ENCODE measurements at places on chromosomes 2 and 18.

DNA sequence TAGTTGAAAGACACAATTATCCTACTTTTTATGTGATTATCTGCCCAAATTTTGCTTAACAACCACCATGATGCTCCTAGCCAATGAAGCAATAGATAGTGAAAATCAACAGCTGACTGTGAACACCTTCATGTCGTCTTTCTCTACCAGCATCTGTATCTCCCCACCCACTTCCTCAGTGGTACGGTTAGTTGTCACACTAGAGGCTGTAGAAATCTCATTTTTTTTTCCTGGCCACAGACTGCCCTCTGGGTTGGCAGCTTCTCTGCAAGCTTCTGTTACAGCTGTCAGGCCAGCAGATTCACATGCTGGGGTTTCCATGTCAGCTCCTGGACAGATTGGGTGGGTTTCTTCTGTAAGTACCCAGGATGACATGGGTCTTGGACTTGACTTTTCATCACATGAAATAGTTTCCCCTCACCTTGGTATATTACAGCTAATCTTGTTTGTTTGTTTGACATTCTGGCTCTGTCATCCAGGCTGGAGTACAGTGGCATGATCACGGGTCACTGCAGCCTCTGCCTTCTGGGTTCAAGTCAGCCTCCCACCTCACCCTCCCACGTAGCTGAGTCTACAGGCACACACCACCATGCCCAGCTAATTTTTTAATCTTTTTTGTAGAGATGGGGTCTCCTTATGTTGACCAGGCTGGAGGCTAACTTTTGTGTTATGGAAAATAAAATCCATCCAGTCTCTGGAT lies 24.3 kb downstream of the STAT4 start:
- DNase-seq = no peak

DNA sequence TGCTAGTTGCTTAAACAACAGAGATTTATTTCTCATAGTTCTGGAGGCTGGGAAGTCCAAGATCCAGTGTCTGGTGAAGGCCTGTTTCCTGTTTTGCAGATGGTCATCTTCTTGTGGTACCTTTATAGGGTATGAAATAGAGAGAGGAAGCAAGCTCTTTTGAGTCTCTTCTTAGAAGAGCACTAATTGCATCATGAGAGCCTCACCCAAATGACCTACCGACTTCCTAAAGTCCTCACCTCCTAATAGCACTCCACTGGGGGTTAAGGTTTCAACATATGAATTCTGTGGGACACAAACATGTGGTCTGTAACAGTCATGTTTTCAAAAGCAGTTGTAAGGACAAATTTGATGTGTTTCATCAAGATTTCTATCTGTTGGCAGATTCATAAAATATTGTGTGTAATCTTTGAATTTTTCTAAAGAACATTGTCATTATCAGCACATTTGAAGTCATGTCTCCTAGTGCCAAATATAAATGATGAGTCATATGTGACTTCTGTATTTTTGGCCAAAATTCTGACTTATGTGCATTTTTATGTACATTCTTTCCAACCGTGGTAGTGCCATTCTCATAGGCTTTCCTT lies 45.3 kb downstream of the CD28 start:
- DNase-seq = no peak

- peak; percentile 74 for DNase-seq
These were observed 20.3 kb upstream of the CYP1B1 start for GRCh38 chr2:38095996-38096861.

- no peak for DNase-seq
These were observed 24.0 kb upstream of the LOXHD1 start for GRCh38 chr18:46680784-46681695.

DNA sequence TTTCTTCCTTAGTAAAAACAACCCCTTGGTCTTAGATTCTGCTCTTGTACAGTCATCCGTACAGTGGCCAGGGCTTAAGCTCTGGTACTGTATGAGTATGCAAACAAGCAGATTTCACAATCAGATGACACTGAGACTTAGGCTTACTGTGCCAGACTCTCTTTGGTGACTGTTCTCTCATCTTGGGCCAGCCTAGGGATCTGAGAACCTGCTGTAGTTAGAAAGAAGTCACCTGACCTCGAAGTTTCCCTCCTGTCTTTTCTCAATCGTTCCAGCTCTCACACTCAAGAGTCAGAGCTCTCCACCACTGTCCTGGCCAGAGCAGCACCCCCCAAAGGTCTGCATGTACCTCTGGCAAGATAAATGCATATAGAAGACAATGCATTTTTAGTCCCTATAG lies 63.2 kb downstream of the ZEB2 start:
- no peak for DNase-seq

DNA sequence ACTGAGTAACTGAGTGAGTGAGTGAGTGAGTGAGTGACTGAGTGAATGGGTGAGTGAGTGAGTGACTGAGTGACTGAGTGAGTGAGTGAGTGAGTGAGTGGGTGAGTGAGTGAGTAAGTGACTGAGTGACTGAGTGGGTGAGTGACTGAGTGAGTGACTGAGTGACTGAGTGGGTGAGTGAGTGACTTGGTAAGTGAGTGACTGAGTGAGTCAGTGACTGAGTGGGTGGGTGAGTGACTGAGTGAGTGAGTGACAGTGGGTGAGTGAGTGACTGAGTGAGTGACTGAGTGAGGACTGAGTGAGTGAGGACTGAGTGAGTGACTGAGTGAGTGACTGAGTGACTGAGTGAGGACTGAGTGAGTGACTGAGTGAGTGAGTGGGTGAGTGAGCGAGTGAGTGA lies 13.9 kb downstream of the MAL start:
- DNase-seq = no peak

DNA sequence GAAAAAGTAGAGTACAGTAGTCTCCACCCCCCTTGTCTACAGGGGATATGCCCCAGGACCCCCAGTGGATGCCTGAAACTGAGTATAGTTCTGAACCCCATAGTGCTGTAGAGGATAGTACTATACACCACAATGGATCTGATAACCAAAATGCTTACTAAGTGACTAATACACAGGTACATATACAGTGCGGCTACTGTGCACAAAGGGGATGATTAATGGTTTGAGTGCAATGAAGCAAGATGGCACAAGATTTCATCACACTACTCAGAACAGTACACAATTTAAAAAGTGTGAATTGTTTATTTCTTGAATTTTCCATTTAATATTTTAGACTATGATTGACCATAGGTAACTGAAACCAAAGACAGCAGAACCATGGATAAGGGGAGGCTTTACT lies 446.9 kb upstream of the NRP2 start:
- DNase-seq = no peak

DNA sequence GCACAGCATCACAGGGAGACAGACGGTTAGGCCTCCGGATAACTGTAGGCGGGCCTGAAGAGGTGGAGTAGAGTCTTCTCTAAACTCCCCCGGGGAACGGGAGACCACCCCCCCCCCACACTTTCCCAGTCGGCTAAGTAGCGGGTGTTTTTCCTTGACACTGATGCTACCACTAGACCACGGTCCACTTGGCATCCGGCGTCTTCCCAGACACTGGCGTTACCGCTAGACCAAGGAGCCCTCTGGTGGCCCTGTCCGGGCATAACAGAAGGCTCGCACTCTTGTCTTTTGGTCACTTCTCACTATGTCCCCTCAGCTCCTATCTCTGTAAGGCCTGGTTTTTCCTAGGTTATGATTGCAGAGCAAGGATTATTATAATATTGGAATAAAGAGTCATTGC lies 25.7 kb upstream of the NCL start:
- peak; percentile 38 for DNase-seq
